ENCODE measurements at places on chromosomes 3 and 15. TPM values are rescaled to one million over a fixed set of nuclear protein-coding genes. Genes with fewer than 3 reads are reported as not detected.

- no peak for DNase-seq
These were observed 366.8 kb upstream of the KCNMB2 start for GRCh38 chr3:178169421-178169820.

- DNase-seq = no peak
These were observed 24.2 kb upstream of the CA12 start for GRCh38 chr15:63405683-63406390.

The ARHGEF26 gene
- total RNA-seq = not detected

DNA sequence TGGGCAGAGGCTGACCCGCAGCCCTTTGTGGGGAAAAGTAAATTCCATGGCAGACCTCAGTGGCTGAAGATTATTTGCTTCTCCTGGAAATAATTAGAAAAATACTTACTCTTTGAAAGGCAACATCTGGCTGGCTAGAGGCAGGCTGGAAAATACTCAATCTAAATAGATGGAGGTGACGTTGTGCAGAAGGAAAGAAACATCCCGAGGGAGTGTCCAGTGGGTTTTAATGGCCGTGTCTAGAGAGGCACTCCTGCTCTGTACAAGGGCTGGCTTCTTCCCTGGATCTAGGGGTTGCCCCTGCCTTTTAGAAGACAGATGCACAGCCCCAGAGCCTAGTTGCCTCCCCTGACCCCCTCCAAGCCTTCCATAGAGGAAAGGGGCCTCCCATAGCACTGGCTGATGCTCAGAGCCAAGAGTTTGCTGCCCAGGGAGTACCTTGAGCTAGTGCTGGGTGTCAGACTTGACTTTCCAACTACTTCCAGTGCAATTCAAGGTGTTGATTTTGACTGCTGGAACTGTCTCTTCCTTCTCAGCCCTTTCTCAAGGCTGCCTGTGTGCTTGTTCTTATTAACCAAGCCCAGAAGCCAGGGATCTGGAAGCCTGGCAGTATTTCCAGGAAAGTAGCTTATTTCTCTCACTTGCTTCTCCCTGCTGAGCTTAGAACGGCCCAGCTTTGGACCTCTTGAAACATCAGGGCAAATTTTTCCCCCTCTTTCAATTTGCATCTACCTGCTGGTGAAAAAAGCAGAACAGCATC lies 27.4 kb downstream of the CGNL1 start:
- DNase-seq = no peak

DNA sequence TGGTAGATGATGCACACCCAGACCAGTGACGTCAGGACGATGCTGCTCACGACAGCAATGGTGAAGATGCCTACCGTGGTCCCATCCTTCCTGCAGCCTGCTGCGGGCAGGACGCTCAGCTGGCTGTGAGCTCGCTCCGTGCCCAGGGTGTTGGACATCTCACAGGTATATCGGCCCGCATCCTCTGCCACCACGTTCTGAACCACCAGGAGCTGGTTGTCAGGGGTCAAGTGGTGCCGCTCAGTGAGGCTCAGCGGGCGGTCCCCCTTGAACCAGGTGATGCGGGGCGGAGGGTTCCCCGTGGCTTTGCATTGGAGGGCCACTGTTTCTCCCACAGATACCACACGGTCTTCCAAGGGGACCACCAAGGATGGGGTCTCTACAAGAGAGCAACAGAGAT lies 117.8 kb downstream of the LRIG1 start:
- DNase-seq = no peak

DNA sequence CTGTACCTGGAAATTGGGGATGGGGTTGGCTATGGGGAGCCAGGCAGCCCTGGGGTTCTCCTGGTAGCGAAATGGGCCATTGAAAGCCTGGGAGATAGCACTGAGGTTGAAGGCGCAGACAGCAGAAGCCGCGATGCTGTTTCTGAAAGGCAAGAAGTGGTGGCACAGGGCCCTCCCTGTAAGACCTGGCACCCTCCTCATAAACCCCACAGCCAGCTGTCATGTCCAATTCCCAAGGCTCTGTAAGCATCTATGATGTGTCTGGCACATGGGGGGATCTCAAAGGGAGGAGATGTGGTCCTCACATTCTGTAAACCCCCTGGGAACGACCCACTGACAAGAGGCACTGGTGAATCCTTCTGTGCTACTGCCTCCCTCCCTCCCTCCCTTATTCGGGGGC lies 104.0 kb downstream of the SEMA5B start:
- no peak for DNase-seq

- DNase-seq = no peak
These were observed 15.0 kb downstream of the EPHB1 start for GRCh38 chr3:134810052-134810435.

GRCh38 chr3:108180194-108180593 lies 42.0 kb downstream of the IFT57 start:
- DNase-seq = no peak

The CPN2 gene
- not detected for total RNA-seq

The MINAR1 gene
- total RNA-seq = 0.42 TPM

- no peak for DNase-seq
These were observed 50.6 kb upstream of the PHLDB2 start for GRCh38 chr3:111808439-111808838.

GRCh38 chr3:12049675-12050074 lies 45.5 kb downstream of the SYN2 start:
- DNase-seq = no peak

DNA sequence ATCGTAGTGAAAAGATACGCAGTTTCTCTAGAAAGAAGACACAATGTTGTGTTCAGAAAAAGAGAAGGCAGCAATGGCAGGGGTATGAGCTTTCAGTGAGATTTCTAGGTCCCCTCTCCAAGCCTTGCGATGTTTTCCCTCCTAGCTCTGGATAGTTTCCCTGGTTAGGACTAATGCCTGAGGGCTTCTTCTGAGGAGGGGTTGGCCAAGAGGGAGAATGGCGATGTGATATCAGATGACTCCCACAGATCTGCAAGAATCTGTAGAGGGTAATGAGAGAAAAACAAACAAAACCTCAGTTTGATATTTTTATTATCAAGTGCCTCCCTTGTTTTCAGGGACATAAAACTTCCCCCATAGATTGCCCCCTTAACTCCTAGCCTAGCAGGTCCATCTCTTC lies 4.1 kb upstream of the CLDN1 start:
- DNase-seq = no peak

DNA sequence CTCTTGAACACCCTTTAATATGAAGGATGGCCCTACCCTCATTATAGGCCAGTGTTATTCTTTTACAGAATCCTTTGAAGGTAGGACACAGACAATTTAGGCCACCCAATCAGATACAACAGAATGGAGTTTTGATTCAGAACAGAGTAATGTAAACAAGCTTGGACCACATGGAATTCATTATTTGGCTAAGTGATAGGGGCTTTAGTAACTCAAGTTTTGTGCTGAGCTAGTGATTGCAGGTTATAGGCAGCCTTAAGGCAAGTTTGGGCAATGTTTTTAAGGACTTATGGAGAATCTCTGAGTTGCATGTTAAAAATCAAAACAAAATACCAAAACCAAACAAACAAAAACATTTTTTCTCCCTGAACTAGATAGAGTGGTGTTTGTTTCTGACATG lies 312.1 kb upstream of the ROBO1 start:
- DNase-seq = no peak

The RARRES1 gene
- total RNA-seq = not detected

DNA sequence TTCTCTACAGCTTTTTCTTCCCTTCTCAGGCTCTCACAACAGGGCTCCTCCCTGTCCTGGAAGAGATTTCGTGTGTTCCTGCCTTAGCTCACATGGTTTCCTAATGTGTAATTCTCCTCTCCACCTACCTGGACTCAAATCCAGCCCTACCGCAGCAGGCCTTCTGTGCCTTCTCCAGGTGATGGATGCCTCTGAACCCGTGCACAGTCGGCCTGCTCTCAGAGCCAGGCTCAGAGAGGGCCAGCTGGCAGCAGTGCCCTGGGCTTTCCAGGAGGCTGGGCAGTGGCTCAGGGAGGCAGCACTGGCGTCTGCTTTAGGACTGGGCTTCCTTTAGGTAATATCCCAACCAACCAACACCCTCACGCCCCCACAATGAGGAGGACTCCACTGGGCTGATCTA lies 123.2 kb upstream of the TMC3 start:
- no peak for DNase-seq
